ENCODE measurements at places on chromosomes 5 and 9.

DNA sequence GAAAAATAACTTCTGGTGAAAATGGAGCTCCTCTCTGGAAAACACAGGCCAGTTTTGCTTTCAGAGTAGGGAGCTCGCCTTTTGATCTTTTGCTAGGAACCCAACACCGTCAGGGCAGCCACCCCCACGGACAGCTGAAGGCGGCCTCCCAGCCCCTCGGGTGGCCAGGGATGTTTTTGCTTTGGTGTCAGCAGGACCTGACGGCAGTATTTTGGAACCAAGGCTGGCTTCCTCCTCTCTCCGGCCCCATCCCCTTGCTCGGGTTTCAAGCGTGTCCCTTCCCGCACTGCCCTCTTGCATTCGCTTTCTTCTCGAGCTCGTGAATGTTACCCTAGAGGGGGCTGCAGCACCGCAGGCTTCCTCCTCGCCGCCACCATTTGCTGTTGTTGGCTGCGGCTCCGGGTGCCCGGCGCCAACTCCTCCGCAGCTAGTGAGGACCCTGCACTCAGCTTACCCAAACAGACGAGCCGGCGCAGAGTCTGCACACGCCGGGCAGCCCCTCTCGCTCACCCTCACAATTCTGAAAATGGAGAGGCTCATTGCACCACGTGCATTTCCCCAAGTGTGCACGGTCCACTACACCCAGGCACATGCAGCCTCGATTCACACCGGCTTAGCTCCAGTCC is 35.5 kb upstream of the ADAMTSL1 start:
- peak overlapping the region; percentile 52 for H3K4me3 ChIP-seq
- H3K4me1 ChIP-seq: peaks cover 52% of the 10 kb centered on the region
- H3K27me3 ChIP-seq: no peaks in the 10 kb centered on the region
- H3K27ac ChIP-seq: peak overlapping the region; percentile 80

DNA sequence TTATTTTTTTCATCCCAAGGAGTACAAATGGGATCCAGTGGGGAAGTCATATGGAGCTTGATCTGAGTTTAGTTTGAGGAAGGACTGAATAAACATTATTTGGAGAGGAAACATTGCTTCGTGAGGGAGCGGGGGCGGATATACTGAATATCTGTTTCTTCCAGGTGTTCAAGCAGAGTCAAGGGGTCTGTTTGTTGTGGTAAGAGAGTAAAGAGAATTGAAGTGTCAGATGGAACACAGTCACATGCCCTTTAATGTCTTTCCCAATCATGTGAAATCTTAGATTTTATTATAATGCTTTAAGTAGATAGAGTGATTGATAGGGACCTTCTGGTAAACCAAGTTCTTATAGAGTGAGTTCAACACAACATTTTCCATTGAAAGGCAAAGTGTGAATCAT is 33.7 kb downstream of the DDX46 start:
- H3K4me1 ChIP-seq: peaks cover 6% of the 10 kb centered on the region
- no peak overlapping the region for H3K27ac ChIP-seq
- no peaks in the 10 kb centered on the region for H3K27me3 ChIP-seq
- peaks cover 51% of the 10 kb centered on the region for H3K36me3 ChIP-seq
- DNase-seq: no peak

DNA sequence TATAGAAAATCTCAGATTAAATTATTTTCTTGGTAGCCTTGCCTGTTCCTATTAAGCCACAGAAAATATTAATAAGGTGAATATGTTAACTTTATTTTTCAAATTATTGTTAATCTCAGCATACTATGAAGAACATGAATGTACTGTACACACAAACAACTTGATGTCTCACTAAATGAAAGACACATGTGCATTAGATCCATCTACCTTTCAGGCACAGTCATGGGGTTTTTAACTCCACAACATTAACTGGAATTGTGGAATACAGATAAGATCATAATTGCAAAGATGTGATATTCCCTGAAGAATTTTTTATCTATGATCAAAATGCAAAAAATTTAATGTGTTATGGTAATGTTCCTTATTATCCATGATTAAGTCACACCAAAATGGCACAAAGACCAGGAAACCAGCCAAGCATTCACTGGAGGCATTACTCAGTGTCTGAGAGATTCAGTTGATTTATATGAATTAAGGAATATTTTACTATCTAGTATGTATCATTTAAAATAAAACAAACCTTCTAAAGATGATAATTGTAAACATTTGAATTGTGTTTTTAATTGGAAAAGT is 150.0 kb upstream of the VCAN start:
- no peak for DNase-seq
- H3K27ac ChIP-seq: no peak overlapping the region
- no peaks in the 10 kb centered on the region for H3K36me3 ChIP-seq

DNA sequence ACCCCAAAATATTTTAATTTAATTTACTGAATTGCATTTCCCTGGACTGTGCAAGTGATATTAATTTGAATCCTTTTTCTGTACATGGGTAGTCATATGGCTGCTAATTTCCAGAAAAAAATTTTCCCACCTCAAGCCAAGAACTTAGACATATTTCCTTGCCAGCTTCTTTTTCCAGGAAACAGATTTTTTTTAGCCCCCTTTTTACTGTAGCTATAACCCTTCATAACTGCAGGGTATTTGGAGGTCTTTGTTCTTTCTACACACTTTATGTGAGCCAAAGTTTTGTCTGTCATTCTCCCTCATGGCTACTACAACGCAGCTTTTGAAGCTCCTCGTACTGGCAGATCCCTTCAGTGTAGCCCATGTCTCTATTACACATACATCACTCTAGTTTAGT is 261.2 kb upstream of the PIK3R1 start:
- no peaks in the 10 kb centered on the region for H3K36me3 ChIP-seq
- H3K27ac ChIP-seq: no peak overlapping the region
- peaks cover 11% of the 10 kb centered on the region for H3K4me1 ChIP-seq
- DNase-seq: no peak

DNA sequence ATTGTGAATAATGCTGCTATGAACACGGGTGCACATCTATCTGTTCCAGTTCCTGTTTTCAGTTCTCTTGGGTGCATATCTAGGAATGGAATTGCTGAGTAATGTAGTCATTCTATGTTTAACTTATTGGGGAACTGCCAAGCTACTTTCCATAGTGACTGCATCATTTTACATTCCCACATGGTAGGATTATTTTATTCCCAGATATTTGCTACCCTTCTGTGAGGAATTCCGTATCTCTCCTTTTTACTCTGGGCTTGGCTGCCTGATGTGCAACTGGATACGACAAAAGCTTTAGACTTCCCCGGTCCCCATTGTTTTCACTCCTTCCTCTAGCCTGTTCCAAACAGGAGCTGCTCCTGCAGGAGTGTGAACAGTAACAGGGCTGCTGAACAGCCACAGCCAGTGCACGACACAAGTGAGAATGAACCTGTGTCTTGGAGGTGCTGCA is 7.2 kb downstream of the TAS2R1 start:
- peaks cover 37% of the 10 kb centered on the region for H3K4me1 ChIP-seq
- peak overlapping the region; percentile 65 for H3K27ac ChIP-seq
- H3K4me3 ChIP-seq: no peak overlapping the region
- no peaks in the 10 kb centered on the region for H3K27me3 ChIP-seq

DNA sequence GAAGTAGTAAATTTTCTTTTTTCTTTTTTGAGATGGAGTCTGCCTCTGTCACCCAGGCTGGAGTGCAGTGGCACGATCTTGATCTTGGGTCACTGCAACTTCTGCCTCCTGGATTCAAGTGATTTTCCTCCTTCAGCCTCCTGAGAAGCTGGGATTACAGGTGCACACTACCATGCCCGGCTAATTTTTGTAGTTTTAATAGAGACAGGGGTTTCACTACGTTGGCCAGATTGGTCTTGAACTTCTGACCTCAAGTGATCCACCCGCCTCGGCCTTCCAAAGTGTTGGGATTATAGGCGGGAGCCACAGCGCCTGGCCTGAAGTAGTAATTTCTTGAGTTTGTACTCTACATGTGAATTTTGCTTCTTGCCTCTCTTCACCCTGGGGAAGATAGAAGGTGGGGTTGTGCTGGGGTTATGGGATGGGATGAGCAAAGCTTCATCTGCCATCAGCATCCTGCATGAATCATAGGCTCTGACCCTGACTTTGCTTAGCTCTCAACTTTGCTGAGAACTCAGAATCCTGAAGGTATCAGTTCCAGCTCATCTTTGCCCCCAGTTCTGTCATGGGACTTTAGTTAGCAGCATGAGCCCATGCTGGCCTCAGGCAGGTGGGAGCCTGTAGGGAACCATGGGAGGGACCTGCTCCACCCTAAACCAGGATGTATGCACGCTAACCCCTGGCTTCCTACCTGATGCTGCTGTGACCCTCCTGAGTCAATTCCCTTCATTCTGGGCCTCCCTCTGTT is 9.3 kb upstream of the CCL21 start:
- no peaks in the 10 kb centered on the region for H3K36me3 ChIP-seq
- H3K4me3 ChIP-seq: no peak overlapping the region
- DNase-seq: no peak

DNA sequence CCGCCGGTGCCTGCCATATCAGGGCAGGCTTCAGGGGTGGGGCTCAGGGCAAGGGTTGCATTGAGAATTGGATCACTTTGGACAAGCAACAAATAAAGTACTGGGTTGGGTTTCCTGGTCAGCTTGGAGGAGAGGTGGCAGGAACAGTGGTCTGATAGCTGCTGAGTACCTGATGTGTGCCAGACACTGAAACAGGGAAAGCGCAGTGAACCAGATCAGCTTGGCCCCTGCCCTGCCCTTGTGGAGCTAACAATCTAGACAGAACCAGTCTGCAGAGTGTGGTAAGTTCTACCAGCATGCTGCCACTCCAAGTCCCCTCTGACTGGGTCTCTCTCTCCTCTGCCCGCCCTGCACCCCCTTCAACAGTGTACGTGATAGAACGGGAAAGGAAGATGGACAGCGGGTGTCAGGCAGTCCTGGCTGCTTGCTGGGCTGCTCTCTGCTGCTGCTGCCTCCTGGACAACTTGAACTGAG is 53.4 kb downstream of the CYSTM1 start:
- H3K4me3 ChIP-seq: no peak overlapping the region
- H3K27me3 ChIP-seq: peaks cover 2% of the 10 kb centered on the region
- H3K36me3 ChIP-seq: no peaks in the 10 kb centered on the region
- H3K4me1 ChIP-seq: no peaks in the 10 kb centered on the region

GRCh38 chr5:89470658-89471057 is 587.7 kb upstream of the MEF2C start:
- H3K4me1 ChIP-seq: peaks cover 1% of the 10 kb centered on the region
- peaks cover 5% of the 10 kb centered on the region for H3K27me3 ChIP-seq
- no peak for DNase-seq
- H3K4me3 ChIP-seq: no peak overlapping the region

DNA sequence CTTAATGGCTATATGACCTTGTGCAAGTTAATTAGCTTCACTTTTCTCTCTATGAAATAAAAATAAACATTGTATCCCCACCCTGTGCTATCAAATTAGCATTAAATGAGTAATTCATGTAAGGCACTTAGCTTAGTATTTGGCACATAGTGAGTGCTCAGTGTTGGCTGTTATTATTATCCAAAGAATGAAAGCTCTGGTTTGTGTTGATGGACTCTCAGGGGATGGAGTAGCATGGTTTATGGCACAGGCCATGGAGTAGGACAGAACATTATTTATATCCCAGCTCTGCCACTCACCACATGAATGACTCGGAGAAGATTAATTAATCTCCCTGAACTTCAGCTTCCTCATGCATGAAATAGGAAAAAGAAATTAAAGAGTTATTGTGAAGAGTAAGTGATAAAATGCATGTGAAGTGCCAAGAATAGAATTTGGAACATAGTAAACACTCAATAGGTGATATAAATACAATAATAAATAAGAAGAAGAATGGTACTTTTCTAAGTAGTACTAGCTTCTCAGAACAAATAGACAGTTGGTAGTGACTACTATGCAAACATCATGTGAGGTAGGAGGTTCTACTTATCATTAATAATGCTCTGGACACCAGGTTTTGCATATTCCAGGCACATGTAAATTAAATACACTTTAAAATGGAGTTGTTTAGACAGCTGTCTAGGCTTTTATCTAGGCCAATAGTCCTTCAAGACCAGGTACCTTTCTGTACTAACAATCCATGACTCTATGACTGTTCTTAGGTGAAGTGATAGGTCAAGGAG is 146.4 kb downstream of the GRIA1 start:
- no peak for DNase-seq
- H3K27me3 ChIP-seq: no peaks in the 10 kb centered on the region
- H3K27ac ChIP-seq: no peak overlapping the region
- H3K36me3 ChIP-seq: no peaks in the 10 kb centered on the region
- no peak overlapping the region for H3K4me3 ChIP-seq

GRCh38 chr5:175819090-175819425 is 52.3 kb upstream of the CPLX2 start:
- H3K36me3 ChIP-seq: no peaks in the 10 kb centered on the region
- peaks cover 1% of the 10 kb centered on the region for H3K4me1 ChIP-seq
- no peak for DNase-seq
- no peak overlapping the region for H3K27ac ChIP-seq
- peaks cover 29% of the 10 kb centered on the region for H3K27me3 ChIP-seq

DNA sequence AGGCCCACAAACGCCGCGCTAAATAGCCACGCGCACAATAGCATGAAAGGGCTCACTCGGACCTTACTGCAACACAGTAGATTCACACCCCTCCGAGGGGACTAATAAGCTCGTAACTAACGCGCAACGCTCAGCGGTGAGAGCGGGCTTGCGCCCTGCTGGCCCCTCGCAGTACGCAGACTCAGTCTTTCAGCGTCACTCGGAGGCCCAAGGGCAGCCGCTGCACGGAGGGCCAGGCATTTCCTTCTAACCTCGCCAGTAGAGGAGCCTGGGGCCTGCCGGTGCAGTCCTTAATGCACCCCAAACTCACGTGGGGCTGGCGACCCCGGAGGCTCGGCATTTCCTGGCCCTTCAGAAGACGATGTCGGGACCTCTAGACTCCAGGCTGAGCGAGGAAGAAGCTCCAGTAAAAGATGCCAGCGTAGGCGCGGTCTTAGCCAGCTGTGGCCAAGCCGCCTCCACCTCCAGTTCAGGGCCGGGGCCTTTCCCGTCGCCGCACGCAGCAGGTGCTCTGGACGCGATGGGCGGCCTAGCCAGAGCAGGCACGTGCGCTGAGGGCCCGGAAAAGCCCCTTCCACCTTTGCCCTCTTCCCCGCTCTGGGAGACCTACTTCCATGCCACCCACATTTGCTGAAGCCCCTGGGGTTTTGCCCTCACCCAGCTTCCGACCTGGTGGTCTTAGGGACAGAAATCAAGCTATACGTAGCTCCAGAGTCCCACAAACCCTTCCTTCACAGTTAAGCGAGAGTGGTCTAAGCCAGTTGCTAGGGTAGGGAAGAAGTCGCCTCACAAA is 38.3 kb upstream of the TIFAB start:
- peaks cover 100% of the 10 kb centered on the region for H3K27me3 ChIP-seq
- peak overlapping the region; percentile 74 for H3K4me3 ChIP-seq
- no peak overlapping the region for H3K27ac ChIP-seq
- no peak for DNase-seq

Measured in mesothelial cell of epicardium (in vitro differentiated cells).